ENCODE measurements at places on chromosomes 6 and 20.
A peak's percentile ranks its signal among the peaks of the same experiment; 100 is the strongest.

DNA sequence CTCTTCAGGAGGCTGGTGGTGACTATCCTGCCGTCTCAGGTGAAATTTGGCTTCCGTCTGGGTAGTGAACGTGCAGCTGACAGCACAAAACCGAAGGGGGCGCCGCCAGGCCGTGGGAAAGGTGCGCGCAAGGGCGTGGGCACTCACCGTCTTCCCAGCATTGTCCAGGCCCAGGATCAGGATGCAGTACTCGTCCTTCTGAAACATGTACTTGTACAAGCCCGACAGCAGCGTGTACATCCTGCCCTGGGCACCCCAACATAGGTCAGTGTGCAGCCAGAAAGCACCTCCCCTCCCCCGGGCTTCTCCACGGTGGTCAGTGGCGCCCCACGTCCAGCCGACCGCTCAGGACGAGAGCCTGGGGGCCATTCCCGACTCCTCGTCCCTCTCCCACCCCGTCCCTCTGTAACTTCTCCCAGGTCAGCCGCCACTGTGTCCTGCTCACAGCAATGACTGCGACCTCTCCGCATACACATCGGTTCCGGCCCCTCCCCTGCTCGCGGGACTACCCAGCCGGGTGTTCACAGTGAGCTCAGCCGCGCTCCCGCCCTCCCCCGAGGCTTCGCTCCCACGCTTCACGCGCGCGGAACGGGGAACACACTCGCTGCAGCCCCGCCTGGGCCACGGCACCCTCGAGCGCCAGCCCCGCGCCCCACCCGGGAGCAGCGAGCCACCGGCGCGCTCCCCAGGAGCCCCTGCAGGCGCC lies 771 bp downstream of the ARFRP1 start:
- DNase-seq: peak; percentile 84

DNA sequence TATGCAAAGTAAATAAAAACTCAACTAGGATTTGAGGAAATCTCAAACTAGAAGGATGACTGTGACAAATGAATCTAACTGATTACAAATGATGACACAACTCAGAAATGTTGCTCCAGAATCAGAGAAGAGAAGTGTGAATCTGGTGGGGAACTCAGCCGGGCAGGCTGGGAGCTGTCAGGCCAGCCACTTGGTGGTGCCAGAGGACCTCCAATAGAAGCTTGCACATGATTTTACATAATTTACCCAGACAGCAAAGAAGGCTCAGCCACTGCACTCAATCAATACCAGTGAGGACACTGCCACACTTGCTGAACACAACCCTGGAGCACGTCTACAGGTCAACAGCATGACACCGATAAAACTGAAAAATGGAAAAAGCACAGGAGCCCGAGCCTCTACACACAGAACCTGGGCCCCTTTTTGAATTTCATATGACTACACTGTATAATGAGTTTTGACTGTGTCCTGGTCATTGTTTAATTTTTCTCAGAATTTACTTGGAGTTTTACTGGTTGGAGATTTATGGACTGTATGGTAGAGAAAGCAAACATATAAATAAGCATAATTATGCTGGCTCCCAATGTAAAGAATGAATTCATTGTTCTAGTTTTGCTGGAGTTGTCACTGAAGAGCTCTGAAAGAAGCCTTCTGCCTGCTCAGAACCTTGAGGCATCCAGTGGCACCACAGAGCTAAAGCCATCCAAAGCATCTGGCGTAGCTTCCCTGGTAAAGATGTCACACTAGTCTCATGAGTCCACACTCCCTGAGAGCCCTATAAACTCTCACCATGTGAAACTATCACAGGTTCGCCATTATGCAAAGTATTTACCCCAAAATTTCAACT lies 296.5 kb downstream of the THBS2 start:
- peak; percentile 71 for DNase-seq

GRCh38 chr6:159821122-159821521 lies 21.0 kb downstream of the PNLDC1 start:
- no peak for DNase-seq

DNA sequence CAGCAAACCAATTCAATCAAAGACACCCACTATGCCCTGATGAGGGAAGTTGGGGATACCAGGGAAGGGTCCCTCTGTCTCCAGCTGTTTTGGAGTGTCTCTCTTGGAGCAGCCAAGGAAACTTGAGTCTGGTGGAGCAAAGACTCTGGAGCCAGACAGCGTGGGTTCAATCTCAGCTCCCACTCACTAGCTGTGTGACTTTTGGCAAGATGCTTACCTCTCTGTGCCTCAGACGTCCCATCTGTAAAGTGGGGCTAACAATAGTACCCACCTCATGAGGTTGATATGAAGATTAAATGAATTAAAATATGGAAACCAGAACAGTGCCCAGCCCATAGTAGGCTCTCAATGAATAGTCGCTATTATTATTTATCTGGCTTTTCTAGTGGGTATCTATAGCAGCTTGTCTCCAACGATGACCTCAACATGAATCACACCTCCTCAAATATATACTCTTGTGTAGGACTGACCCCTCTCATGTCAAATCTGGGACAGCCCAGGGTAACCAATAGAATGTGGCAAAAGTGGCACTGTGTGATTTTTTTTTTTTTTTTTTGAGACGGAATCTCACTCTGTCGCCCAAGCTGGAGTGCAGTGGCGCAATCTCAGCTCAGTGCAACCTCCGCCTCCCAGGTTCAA lies 99.2 kb upstream of the FOXP4 start:
- DNase-seq: no peak

DNA sequence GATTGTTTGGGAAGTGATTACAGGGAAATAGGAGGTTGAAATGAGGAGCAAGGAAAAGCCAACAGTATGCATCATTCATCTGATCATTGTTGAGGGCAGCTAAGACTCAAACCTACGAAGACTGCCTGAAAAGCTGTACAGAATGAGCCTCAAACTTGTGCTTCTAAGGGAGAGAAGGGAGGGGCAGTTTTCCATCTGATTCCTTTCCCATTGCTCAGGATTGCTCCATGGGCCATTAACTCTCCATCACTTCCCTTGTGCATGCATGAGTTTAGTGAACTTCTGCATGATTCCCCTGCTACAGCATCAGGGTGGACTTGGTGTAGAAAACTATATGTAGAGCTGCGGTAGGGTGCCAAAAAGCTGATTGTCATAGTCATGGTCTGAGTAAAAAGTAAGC lies 742.7 kb upstream of the SLC35B3 start:
- DNase-seq: no peak

- DNase-seq: no peak
These were observed 39.5 kb upstream of the MCUR1 start for GRCh38 chr6:13853871-13854270.

- DNase-seq: no peak
These were observed 535 bp downstream of the NKAIN2 start for GRCh38 chr6:123804014-123804786.

DNA sequence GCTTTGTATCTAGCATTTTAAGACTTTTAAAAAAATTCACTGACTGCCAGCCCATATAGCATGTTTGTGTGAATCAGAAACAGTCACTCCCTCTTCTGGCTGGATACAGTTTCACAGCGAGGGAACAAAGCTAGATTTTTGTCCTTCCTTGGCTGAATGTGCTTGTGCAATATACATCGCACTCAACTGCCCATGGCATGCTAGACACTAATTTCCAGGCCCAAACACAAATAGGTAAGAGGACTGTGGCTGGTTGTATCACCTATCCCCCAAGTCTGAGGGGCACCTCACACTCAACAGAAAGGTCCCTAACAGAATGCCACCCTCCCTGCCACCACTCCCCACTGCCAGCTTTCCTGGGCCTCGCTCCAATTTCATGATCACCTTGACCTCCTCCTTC lies 16.2 kb upstream of the BLCAP start:
- DNase-seq: peak; percentile 42

- peak; percentile 45 for DNase-seq
These were observed 215.7 kb upstream of the CST7 start for GRCh38 chr20:24733416-24733815.

- no peak for DNase-seq
These were observed 94.5 kb upstream of the SULF2 start for GRCh38 chr20:47879771-47880170.

DNA sequence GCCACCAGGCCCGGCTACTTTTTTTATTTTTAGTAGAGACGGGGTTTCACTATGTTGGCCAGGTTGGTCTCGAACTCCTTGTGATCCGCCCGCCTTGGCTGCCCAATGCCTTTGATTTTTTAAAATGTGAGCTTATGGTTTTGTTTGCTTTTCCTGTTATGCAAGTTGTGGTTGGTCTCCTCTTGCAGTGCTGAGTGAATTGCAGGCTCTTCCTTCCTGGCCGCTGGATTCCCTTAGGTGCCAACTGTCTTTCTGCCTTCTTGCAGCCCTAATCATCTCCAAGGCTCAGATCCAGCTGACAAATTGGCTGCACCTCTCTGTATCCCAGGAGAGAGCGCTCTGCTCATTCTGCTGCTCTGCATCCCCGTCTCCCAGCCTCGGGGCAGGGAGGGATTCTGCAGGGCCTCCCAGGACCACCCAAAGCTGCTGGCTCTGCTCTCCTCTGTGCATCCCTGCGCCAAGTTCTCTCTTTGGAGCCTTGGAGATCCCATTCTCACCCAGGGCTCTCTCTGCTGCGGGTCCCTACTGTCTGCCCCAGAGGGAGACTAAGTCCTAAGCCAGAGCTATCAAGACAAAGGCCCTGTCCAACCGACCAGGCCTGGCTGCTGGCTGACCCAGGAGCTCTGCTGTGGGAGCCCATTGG lies 14.1 kb upstream of the EMILIN3 start:
- DNase-seq: no peak

DNA sequence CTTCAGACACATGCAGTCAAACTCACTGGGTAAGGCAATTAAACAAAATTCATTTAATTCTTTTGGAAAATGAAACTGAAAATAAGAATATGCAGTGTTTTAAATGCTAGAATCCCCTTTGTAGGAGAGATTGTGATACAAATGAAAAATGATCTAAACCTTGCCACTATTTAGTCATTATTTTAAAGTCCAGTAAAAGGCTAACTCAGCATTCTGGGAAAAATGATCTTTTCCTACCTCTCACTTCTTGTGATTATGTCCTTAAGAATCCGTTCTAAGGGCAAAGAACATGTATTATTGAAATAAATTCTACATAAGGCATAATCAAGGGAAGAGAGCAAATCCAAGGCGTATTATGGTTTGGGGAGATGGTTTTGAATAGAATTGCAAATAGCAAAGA lies 46.4 kb downstream of the TINAG start:
- no peak for DNase-seq

- DNase-seq: no peak
These were observed 49.9 kb downstream of the CLIC5 start for GRCh38 chr6:45965792-45966191.

DNA sequence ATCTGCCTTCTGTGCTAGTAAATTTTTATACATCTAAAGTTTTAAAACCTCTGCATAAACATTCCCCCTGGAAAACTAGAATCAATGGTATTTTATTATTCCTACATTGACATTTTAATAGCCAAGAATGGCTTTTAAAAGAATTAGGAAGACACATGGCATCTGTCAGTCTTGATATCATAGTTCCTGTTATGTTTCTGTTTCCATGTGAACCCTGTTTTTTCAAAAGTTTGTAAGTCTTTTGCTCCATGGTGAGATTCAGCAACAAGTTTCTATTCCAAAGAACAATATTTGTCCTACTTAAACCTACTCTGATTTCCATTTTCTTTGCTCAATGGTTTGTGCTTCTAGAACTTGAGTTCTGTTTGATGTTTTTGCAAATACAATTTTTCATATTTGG lies 95.2 kb downstream of the PLEKHG1 start:
- no peak for DNase-seq

DNA sequence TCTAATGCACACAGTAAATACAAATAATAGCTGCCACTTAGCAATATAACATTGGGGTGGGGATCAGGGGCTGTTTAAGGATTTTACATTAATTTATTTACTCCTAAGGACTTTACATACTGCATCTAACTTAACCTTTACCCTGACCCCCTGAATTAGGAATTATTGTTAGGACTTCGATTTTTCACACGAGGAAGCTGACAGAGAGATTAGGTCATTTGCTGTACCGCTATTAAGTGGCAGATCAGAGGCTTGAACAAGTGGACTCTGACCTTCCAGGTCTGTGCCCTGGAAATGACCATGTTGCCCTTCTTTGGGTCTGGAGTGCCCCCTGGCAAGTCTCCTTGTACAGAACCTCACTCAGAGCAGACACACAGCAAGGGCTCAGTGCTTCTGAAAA lies 5.2 kb upstream of the ELMO2 start:
- no peak for DNase-seq

GRCh38 chr6:74333406-74333805 lies 637.4 kb downstream of the CD109 start:
- no peak for DNase-seq

DNA sequence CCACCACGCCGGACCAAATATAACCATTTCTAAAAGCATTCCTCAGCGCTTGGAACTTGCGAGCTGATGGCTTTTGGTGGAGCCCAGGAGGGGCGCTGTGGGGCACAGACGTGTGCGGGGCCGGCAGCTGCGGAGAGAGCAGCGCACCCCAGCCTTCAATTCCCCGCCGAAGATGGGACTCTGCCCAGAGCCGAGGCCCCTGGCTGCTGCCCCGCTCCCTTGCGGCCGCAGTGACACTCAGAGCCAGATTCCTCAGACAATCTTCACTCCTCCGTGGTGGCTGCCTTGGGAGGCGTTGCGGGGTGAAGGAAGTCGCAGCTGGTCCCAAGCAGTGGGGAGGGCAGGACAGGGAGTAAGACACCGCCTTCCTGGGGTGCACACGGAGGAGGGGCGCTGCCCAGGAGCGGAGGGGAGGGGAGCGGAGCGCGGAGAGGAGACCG lies 87.7 kb downstream of the TMEM242 start:
- DNase-seq: peak; percentile 19

- no peak for DNase-seq
These were observed 82.3 kb upstream of the GCM1 start for GRCh38 chr6:53230775-53231467.

DNA sequence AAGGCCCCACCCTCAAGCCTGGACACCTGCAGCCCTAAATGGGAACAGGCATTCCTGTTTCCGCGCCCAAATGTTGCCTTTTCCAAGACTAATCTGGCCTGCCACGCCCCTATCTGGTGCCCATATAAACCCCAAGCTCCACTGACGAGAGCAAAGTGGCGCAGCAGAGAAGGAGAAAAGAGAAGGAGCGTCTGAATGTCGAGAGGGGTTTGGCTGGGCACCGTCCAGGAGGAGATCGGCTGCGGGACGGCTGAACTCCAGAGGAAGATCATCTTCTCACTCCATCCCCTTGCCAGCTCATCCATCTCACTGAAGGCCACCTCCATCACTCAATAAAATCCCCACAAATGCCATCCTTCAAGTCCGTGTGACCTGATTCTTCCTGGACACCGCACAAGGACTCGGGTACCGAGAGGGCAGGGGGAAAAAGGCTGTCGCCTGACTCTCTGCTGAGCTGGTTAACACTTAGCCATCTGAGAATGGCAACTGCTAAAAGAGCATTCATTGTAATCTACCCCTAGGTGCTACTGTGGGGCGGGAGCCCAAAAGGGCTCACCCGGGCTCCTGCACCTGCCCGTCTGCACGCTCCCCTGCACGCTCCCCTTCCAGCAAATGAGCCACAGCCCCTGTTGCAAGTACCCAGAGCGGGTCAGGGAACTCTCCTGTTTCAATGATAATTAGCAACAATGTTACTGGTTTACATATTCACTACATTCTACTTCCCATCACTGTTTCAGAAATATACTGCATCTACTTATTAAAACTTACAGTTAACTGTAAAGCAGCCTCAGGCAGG lies 23.5 kb downstream of the TAF4 start:
- no peak for DNase-seq

- no peak for DNase-seq
These were observed 119.4 kb upstream of the TSHZ2 start for GRCh38 chr20:52852714-52853113.

- no peak for DNase-seq
These were observed 89.9 kb downstream of the GPR6 start for GRCh38 chr6:110067837-110068591.
